Caco-2 (cell line): ENCODE measurements at places on chromosomes 16 and 17.

GRCh38 chr16:65660390-65660789, 538.5 kb upstream of the CDH11 start:
- no peaks in the 10 kb centered on the region for H3K27me3 ChIP-seq
- H3K4me1 ChIP-seq, result no peaks in the 10 kb centered on the region; the same call in 1 of the 2 replicates
- H3K36me3 ChIP-seq, result no peaks in the 10 kb centered on the region
- DNase-seq, result no peak
- no peak overlapping the region for H3K27ac ChIP-seq

GRCh38 chr16:15704545-15704987, 54.5 kb downstream of the NDE1 start:
- no peaks in the 10 kb centered on the region for H3K4me1 ChIP-seq
- H3K36me3 ChIP-seq, result no peaks in the 10 kb centered on the region; the same call in 1 of the 2 replicates
- no peaks in the 10 kb centered on the region for H3K27me3 ChIP-seq
- H3K4me3 ChIP-seq, result no peak overlapping the region

- no peak overlapping the region for H3K27ac ChIP-seq
- H3K36me3 ChIP-seq, result no peaks in the 10 kb centered on the region
- H3K4me1 ChIP-seq, result no peaks in the 10 kb centered on the region
- no peak overlapping the region for H3K4me3 ChIP-seq
Observed at GRCh38 chr17:69188796-69189195, 39.8 kb downstream of the ABCA10 start.

DNA sequence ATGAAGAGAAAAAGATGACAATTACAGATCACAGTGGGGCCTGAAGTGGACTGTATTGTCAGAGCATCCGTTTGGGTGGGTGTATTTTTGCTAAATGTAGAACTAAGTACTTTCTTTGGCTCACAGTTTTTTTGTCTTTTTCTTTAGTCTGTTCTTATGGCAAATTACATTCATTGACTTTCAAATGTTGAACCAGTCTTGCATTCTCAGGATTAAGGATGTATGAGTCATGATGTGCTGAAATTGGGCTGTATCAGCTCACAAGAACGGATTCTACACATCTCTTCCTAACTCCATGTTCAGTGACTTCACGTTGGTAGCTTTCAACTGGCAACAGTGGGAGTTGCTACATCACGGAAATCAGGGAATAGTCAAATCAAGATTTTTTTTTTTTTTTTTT, 66.5 kb downstream of the TEX2 start:
- DNase-seq, result no peak
- H3K27ac ChIP-seq, result no peak overlapping the region
- no peaks in the 10 kb centered on the region for H3K27me3 ChIP-seq
- no peak overlapping the region for H3K4me3 ChIP-seq

GRCh38 chr17:81695211-81695610, 8.0 kb upstream of the MRPL12 start:
- H3K4me3 ChIP-seq, result no peak overlapping the region
- no peak overlapping the region for H3K27ac ChIP-seq
- peaks cover 2% of the 10 kb centered on the region for H3K36me3 ChIP-seq
- DNase-seq, result no peak

DNA sequence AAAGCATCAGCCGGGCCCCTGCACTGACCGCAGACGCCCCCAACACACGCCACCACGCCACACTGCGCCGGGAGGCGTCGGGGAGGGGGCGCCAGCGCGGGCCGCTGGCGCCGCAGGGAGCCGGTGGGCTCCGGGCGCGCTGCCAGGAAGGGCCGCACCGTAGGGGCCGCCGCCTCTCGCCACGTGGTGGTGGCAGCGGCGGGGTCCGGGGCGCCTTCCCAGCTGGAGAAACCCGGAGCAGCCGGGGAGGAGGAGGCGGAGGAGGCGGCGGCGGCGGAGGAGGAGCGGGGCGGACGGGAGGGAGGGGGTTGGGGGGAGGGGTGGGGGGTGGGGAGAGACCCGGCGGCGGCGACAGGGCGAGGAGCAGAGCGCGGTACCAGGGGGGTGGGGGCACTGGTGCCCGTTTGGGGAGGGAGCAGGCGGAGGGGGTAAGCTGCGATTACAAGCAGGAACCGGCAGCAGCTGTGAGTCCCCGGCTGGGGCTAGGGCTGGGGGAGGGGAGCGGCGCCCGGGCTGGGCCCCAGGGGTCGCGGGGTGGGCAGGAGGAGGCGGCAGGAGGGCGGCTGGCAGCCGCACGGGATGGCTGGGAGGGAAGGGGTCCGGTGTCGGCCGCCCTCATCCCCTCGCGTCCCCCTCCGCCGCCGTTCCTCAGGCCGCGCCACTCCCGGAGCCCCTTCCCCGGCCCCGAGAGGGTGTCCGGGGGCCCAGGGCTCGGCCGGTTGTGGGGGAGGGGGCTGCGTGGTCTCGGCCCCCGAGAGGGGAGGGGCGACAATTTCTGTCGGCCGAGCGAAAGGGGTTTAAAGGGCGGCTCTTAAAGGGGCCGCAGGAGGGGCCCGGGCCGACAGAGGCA, at the start of gene TBKBP1:
TBKBP1 (plus strand) TSS at position 431 of the 850 bp plus-strand sequence. CDS start 1,952 bp downstream, outside the sequence.
- no peaks in the 10 kb centered on the region for H3K27me3 ChIP-seq
- peak within 1 kb of the TSS; percentile 72 for H3K27ac ChIP-seq
- H3K36me3 ChIP-seq, result no peaks in the 10 kb centered on the region; the same call in 1 of the 2 replicates
- peaks cover 16% of the 10 kb centered on the region for H3K4me1 ChIP-seq
- peak; percentile 94 for DNase-seq

- peak; percentile 58 for DNase-seq
- H3K27me3 ChIP-seq, result no peaks in the 10 kb centered on the region
- H3K36me3 ChIP-seq, result no peaks in the 10 kb centered on the region
- no peaks in the 10 kb centered on the region; the same call in 1 of the 2 replicates for H3K4me1 ChIP-seq
Observed at GRCh38 chr17:35743626-35744328, 9.3 kb downstream of the GAS2L2 start.

DNA sequence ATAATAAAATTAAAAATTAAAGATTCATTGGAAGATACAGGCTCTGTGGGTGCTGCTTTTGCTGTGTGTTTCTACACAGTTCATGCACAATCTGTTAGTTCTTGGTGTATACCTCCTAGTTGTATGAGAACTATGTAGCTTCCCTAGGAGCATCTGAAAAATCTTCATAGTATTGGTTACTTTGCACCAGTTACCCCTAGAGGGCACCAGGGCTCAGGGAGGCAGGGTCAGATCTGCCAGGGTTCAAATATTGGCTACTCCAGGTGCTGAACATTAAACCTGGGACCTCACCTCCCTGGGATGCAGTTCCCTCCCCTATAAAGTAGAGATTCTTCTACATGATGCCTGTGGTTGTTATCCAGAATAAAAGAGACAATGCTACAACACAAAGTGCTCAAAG, 583.0 kb upstream of the CDH11 start:
- H3K36me3 ChIP-seq, result no peaks in the 10 kb centered on the region
- H3K27me3 ChIP-seq, result no peaks in the 10 kb centered on the region
- no peak for DNase-seq
- H3K4me3 ChIP-seq, result no peak overlapping the region

DNA sequence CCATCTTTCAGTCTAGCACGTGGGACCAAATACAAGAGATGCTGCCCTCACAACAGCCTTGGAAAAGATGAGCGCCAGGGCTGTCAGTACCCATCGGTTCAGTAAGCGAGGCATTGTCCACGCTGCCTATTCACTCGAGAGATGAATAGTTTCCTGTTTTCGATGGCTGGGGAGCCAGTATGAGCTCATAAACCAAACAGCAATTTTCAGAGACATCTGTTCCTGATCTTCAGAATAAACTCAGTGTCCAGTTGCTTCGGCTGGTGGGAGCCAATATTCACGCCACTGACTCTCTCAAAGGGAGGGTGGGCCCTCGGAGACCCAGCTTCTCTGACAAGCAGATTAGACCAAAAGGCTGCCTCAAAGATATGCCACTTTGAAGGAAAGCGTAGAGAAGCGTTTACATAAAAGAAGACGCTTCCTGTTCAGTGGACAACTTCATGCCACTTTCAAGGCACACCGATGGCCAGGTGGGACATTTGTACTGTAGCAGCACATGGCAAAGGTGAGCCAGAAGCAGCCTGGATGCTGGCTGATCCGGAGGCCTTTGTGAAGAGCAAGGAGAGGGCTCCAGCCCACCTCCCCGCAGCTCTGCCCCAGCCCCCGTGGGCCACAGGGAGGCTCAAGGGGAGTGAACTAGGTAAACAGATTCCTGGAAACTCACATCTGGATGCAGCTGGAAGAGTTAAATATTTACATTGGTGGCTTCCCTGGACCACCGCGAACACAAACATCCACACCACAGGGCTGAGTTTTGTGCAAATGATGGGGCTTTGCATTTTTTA, 6.0 kb downstream of the TIMM22 start:
- peaks cover 16% of the 10 kb centered on the region for H3K4me1 ChIP-seq
- H3K36me3 ChIP-seq, result peaks cover 8% of the 10 kb centered on the region
- H3K4me3 ChIP-seq, result no peak overlapping the region
- H3K27me3 ChIP-seq, result no peaks in the 10 kb centered on the region
- H3K27ac ChIP-seq, result no peak overlapping the region
- no peak for DNase-seq

GRCh38 chr17:73251871-73252270, 9.8 kb downstream of the CPSF4L start:
- no peaks in the 10 kb centered on the region for H3K36me3 ChIP-seq
- no peaks in the 10 kb centered on the region for H3K4me1 ChIP-seq
- no peak for DNase-seq
- H3K27me3 ChIP-seq, result no peaks in the 10 kb centered on the region

- H3K27ac ChIP-seq, result no peak overlapping the region
- peaks cover 1% of the 10 kb centered on the region; the same call in 1 of the 2 replicates for H3K27me3 ChIP-seq
- H3K36me3 ChIP-seq, result no peaks in the 10 kb centered on the region
- H3K4me1 ChIP-seq, result peaks cover 6% of the 10 kb centered on the region; the same call in 1 of the 2 replicates
Observed at GRCh38 chr17:74919440-74920305, 3.4 kb downstream of the USH1G start.

GRCh38 chr17:57046749-57047148, 38.3 kb upstream of the AKAP1 start:
- DNase-seq, result no peak
- no peaks in the 10 kb centered on the region for H3K36me3 ChIP-seq
- no peak overlapping the region for H3K4me3 ChIP-seq
- H3K27me3 ChIP-seq, result no peaks in the 10 kb centered on the region

DNA sequence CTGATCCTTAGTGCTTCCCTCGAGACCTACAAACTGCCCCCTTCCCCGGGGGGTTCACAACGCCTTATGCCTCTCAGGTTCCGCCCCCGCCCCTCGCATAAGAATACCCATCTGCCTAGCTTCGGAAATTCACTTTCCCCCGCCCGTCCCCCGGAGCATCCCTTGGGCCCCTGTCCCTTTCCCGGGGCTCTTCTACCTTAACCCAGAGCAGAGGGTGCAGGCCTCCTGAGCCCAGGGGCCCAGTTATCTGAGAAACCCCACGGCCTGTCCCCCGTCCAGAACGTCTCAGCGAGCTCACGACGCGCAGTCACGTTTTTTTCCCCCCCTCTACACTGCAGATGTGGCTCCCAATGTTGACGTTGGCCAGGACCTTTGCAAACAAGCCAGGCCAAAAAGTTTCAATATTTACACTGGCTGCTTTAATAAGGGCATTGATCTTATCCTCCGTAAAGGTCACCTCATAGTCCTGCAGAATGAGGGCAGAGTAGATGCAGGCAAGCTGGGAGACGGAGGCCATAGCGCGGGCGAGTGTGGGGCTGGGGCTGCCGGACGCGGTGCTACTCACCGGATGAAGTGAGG, 1.4 kb upstream of the NBR1 start:
- no peaks in the 10 kb centered on the region for H3K36me3 ChIP-seq
- H3K4me3 ChIP-seq, result peak overlapping the region; percentile 59
- H3K27me3 ChIP-seq, result no peaks in the 10 kb centered on the region
- H3K27ac ChIP-seq, result no peak overlapping the region
- peak; percentile 42 for DNase-seq
- H3K4me1 ChIP-seq, result peaks cover 28% of the 10 kb centered on the region

DNA sequence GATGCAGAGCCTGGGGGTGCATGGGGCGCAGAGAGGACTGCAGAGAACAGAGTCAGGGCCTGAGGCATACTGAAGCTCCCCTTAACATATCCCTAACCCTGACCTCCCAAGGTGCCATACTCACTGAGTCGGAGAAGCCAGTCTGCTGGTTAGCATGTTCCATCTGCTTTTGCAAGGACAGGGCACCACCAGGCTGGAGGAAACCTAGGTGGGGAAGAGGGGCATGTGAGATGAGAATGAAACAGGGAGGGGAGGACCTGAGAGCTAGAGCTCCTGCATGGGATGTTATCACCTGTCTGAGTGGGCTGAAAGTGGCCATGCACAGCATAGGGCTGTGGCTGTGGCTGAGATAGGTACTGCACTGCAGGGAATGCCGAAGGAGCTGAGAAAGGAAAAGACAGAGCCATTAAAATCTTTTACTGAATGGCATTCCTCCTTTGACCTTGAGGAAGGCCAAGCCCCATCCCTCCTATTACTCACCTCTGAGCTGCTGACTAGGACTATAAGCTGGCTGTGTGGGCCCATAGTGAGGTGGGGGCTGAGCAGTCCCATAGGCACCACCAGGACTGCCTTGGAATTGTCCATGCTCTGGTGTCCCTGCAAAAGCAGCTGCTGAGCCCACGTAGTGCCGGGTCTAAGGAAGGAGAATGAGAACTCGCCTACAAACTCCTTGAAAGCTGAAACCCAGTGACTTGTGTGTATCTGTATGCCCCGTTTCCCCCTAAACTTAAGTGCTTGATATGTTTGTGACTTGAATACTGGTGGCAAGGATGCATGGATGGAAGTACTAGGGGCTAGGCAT, 1.9 kb downstream of the GPS2 start:
- peaks cover 5% of the 10 kb centered on the region for H3K36me3 ChIP-seq
- DNase-seq, result no peak

DNA sequence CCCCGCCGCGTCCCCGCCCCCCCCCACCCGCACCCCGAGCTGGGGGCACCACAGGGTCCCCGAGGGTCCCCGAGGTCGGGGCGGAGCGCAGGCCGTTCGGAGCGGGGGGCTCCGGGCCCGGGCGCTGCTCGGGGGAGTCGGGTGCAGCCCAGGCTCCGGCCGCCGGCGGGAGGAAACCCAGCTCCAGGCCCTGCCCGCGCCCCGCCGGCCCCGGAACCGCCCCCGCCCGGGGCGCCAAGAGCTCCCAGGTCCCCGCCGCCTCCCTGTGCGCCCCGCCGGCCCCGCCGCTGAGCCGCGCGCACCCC, 33.2 kb upstream of the RPH3AL start:
- H3K4me3 ChIP-seq, result peak overlapping the region; percentile 65
- no peak for DNase-seq
- H3K36me3 ChIP-seq, result no peaks in the 10 kb centered on the region
- H3K27me3 ChIP-seq, result no peaks in the 10 kb centered on the region

GRCh38 chr17:81128774-81129173, 36.5 kb upstream of the PVALEF start:
- no peak overlapping the region for H3K27ac ChIP-seq
- H3K27me3 ChIP-seq, result no peaks in the 10 kb centered on the region
- no peaks in the 10 kb centered on the region; the same call in 1 of the 2 replicates for H3K36me3 ChIP-seq
- peaks cover 42% of the 10 kb centered on the region for H3K4me1 ChIP-seq

DNA sequence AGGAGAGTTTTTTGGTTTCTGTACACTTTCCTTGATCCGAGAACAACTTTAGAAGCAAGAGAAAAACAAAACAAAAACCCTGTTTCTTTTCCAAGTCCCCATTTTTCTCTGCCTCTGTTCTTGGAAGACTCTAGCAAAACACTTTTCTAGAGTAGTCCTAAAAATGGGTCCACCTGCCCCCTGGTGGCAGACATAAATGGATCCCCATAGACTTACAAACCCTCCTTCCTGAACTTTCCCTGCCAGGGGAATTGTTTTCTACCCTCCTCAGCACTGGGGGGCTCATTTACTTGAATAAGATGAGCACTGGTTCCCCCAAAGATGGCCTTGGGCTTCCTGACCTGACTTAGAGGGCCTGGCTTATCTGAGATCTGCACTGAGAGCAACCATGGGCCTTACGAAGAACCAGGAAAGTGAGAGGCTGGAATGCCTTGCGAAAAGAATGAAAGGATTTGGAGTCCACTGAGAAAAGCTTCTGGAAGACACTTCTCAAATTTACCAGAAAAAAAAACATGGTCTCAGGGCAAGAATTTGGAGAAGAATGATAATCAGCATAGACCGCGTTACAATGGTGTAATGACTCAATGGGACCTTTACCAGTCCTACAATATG, 48.0 kb upstream of the CDYL2 start:
- H3K4me3 ChIP-seq, result no peak overlapping the region
- no peaks in the 10 kb centered on the region for H3K36me3 ChIP-seq
- H3K4me1 ChIP-seq, result no peaks in the 10 kb centered on the region
- no peak overlapping the region for H3K27ac ChIP-seq
- no peak for DNase-seq
